ENCODE measurements at places on chromosomes 7 and 10.

DNA sequence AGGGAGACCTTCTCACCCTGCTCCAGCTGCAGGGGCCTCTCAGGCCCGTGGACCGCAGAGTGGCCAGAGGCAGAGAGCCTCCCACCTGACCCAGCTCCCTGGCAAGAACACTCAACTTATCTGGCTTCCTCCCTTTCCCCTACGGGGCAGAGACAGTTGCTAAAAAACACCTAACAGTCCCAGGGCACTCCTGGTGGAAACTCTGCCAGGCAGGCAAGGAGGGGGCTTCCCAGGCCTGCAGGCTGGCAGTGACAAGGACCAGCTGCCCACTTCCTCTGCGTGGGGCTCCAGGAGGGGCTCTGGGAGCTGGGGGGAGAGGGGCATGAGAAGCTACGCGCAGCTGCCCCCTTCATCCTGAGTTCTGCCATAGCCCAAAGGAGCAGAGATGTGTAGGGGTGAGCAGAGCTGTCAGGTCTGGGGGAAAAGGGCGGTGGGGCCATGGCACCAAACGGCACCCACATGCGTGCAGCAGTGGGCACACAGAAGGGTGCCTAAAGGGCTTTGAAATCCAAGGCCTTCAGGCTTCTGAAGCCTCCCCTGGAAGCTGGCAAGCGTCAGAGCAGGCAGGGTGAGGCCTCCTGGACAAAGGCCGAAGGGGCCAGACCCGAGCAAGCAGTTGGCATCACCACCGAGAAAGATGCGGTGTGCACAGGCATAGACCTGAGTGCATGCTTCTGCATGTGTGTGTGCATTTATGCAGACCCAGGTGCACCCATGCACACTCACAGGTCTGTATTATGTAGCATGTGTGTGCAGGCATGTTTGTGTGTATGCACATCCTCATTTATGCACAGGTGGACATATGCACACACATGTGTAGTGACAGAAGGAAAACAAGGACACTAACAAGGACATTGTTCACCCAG, 14.4 kb downstream of the SPOCK2 start:
- DNase-seq = no peak

DNA sequence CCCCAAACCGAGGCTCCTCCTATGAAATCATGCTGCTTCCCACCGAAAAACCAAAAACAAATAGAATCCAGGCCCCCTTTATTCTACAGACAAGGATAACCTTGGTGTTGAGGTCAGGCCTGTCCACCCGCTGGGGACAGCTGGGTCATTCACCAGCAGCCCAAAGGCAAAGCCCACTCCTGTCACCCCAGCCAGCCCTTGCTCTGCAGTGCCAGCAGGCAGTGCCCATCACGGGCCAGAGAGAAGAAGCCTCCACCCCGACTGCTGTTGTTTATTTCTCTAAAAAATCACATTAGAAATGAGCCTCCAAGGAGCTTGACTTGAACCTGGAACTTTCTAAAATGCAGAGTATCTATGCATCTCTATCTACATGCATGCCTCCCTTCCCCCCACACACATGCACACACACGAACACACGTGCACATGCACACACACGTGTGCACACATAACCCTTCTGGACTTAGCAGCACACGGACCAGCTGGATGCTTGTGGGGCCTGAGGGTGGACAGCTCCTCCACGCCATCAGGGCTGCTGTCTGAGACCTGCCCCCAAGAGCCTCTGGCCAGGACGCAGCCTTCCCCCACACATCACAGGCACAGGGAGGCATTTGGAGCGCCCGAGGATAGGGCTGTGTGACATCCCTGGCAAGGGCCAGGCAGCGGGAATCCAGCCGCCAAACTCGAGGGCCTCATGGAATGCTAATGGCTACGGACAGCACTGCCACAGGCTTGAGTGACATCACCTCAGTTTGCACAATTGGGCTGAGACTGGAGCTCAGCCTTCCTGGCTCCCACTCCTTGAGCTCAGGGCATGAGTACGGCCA, 22.8 kb downstream of the PRKAG2 start:
- DNase-seq = no peak

DNA sequence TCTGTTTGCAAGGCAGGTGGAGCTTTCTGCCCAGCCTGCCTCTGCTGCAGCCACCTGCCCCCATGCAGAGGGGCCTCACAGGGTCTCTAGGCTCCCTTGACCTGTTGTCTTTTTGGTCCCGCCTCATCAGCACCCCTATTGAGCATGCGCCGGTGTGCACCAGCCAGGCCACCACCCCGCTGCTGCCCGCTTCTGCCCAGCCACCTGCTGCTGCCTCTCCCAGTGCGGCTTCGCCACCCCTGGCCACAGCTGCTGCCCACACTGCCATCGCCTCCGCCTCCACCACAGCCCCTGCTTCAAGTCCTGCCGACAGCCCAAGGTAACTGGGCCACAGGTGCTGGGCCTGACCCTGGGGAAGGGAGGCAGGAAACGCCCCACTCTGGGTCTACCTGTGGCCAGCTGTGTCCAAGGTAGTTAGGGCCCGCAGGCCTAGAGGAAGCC, 38.1 kb downstream of the LDB3 start:
- no peak for DNase-seq

DNA sequence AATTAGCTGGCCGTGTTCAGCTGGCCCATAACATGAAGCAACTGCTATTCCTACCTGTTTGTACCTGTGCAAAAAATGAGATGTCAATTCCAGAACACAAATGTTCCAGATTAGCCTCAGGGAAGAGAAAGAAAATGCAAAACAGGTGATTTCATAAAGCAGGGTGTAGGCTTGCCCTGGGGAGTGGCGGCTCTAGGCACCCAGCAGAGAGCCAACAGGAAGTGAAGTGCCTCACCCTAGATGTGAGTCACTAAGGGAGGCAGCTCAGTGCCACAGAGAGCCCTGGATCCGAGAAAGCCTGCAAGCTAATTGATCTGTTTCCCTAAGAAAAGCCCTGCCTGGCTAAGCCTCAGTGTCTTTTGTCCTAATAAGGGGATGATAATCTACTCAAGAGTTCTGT, 240.0 kb downstream of the ARHGAP21 start:
- no peak for DNase-seq

GRCh38 chr10:77965294-77965693, 38.7 kb upstream of the DLG5 start:
- no peak for DNase-seq

DNA sequence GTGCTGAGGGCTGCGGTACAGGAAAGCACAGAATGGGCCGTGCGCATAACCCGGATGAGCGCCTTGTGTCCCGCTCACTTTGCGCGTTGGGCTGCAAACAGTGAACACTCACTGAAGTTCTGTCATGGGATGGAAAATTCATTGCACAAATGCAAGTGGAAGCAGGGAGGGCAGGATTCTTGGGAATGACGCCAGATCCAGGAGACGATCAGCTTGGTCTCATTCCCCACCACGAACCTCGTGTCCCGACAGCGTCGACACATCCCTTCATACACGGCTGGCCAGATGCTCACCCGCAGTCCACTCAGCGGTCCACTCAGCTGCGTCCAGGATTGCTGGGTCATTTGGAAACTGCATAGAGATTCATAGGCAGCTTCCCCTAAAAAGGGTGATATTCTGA, 607.1 kb downstream of the SDK1 start:
- DNase-seq = no peak

GRCh38 chr7:38195804-38196595, 18.0 kb downstream of the STARD3NL start:
- DNase-seq = no peak

DNA sequence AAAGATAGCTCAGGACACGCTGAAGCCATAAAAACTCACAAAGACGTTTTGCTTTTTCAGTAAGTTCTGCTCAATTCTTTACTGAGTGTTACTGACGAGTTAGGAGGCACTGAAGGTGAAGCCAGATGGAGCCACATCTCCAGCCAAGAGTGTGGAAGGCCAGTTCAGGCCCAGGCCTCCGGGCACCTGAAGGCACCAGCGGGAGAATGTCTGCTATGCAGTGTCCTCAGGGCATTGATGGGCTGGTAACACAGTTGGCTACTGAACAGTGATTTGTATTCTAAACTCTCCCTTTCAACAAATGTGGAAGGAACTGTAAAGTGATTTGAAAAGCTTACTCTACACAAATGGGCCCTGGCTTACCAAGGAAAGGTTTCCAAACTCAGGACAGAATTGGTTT, 64.8 kb upstream of the SVIL start:
- DNase-seq = no peak

DNA sequence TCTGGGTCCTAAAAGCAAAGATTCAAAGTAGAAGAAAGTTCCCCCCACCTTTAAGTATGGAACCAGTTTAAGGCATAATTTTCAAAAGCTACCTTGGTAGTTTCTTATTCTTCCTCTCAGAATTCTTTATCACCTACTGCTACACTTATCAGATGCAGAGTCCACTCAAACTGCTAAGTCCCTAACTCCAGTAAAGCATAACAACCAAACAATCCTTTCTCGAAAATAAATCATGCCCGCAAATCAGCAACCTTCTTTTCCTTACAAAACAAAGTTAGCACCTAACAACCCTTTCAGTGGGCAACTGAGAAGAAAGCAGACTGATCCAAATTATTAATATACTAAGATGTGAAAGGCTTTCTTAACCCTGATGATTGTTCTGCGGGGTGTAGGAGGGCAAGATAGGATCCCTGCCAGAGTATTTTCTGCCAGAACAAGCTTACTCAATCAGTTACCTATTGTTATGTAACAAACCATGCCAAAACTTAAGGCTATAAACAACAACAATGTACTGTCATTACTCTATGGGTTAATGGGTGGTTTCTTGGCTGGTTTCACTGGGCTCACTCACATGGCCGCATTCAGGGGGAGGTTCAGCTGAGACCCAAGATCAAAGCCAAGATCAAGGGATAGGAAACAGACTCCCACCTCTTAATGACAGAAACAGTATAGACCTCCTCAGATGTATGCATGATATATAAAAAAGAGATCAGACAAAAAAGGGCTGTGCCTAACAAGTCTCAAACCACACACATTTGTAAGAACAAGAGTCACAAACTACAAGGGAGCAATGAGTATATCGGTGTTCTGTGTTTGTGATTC, 42.0 kb downstream of the CCDC6 start:
- no peak for DNase-seq

DNA sequence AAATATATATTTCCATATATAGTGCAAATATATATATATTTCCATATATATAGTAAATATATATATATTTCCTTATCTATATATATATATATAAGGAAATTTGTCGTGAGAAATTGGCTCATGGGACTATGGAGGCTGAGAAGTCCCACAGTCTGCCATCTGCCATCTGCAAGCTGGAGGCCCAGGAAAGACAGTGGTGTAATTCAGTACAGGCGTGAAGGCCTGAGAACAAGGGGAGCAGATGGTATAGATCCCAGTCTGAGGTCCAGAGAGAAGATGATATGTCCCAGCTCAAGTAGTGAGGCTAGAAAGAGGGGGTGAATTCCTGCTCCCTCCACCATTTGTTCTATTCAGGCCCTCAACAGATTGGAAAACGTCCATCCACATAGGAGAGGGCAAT, 78.9 kb downstream of the MTPN start:
- DNase-seq = no peak

GRCh38 chr7:64876792-64877713, 26.0 kb upstream of the ZNF273 start:
- peak; percentile 72 for DNase-seq

DNA sequence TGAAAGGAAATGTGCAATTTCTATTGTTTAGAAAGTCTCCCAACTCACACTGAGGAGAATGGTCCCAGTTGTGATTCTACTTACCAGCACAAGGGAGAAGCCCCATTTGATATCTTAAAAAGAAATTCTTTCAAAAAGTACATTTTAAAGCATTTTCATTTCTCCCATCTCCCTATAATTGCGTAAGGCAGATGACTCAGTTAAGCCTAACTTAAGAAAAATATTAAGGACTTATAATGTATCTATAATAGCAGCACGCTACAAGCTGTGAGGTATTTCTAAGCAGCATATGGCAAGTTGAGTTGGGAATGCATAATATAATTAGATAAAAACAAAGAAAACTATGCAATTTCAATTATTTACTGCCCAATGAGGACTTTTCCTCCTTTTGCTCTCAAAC, 8.5 kb upstream of the NRCAM start:
- DNase-seq = no peak

GRCh38 chr10:76177936-76178335, 746.5 kb downstream of the LRMDA start:
- no peak for DNase-seq

- DNase-seq = peak; percentile 49
Measured at GRCh38 chr10:131694781-131695495, 205.9 kb upstream of the PPP2R2D start.

DNA sequence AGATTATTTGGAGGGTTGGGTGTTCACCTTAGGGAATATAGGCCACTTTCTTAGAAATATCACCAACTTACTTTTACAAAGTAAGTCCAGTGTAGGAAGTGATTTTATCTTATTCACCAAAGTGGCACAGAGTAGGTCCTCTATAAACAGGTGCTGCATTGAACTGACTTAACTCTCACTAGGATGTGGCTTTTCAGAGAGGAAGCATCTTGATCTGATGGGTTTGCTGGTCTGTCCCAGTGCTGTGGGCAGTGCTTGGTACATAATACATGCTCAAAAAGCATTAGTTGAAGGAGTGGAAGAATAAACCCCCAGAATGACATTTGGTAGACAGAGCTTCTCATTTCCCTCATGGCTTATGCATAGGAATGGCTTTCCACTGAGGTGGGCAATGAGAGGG, 334.7 kb downstream of the LRMDA start:
- no peak for DNase-seq

All from type B pancreatic cell (in vitro differentiated cells).